ENCODE measurements at places on chromosomes 11 and 22. TPM values are rescaled to one million over a fixed set of nuclear protein-coding genes. Genes with fewer than 3 reads are reported as not detected.
A peak's percentile ranks its signal among the peaks of the same experiment; 100 is the strongest.

DNA sequence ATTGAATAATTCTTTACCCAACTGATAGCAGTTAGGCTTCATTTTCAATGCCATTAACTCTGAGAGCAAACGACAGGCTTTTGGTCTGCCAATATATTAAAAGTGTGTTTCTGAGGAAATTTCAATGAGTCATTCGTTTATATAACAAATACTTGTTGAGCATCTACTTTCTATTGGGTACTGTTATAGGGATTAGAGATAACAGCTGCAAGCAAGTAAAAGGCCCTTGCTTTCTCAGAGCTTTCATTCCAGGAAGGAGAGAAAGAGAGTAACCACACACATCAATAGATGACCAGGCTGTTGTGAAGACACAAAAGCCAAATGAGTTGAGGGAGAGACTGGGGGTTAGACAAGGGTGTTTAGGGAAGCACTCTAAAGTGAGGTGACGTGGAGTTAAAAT lies 35.7 kb downstream of the CD44 start:
- H3K4me3 ChIP-seq = peak overlapping the region; percentile 45
- peaks cover 92% of the 10 kb centered on the region for H3K4me1 ChIP-seq
- peaks cover 74% of the 10 kb centered on the region for H3K36me3 ChIP-seq
- DNase-seq = no peak

GRCh38 chr11:70663815-70664214 lies 265.5 kb downstream of the CTTN start:
- no peak for DNase-seq
- H3K36me3 ChIP-seq = no peaks in the 10 kb centered on the region
- no peaks in the 10 kb centered on the region for H3K4me1 ChIP-seq
- no peak overlapping the region for H3K27ac ChIP-seq

GRCh38 chr11:10628508-10629236 lies 60.2 kb upstream of the LYVE1 start:
- H3K4me1 ChIP-seq = peaks cover 6% of the 10 kb centered on the region
- DNase-seq = no peak
- no peak overlapping the region for H3K27ac ChIP-seq
- no peak overlapping the region for H3K4me3 ChIP-seq
- no peaks in the 10 kb centered on the region for H3K36me3 ChIP-seq

DNA sequence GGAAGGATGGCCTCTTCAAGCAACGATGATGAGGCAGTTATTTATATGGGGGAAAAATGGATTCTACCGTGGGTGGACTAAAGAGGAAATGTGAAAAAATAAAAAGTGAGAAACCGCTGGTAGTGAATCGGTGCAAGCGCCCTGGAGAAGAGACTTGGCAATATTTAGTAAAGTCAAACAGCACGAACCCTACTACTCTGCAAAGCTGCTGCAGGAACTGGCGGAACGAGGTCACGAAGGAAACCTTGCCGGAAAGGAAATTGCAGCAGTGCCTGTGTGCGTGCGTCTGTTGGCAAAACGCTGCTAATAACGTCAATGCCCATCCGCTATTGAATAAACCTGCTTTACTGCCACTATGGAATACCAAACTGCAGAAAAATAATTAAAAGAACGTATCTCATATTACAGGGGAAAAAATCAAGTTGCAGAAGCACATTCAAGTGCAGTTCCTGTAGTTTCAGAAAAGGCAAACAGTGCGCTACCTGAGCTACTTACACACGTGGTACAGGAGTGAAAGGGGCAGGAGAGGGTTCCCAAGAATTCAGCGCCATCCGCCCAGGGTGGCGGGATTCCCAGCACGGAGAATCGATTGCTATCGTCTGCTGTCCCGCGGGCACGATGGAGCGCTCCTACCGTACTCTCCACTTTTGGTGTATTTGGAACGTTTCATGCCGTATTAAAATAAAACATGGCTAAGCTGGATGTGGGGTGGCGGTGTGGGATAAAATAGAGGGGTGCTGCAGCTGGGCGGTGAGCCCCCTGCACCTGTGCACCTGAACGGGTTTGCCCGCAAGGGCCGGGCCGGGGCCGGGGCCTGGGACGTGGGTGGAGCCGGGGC lies 585 bp upstream of the NADSYN1 start:
- no peaks in the 10 kb centered on the region for H3K27me3 ChIP-seq
- H3K4me3 ChIP-seq = peak overlapping the region; percentile 96
- peak overlapping the region; percentile 95 for H3K27ac ChIP-seq
- DNase-seq = peak; percentile 46

Gene ASRGL1
- 5.7 TPM for total RNA-seq

Gene ASCL2
- total RNA-seq = 0.42 TPM

Gene TST
- total RNA-seq = 6.9 TPM
